ENCODE measurements at places on chromosomes 12 and 14.

- no peak for DNase-seq
Observed at GRCh38 chr14:100317912-100318808, 5.0 kb upstream of the SLC25A47 start.

DNA sequence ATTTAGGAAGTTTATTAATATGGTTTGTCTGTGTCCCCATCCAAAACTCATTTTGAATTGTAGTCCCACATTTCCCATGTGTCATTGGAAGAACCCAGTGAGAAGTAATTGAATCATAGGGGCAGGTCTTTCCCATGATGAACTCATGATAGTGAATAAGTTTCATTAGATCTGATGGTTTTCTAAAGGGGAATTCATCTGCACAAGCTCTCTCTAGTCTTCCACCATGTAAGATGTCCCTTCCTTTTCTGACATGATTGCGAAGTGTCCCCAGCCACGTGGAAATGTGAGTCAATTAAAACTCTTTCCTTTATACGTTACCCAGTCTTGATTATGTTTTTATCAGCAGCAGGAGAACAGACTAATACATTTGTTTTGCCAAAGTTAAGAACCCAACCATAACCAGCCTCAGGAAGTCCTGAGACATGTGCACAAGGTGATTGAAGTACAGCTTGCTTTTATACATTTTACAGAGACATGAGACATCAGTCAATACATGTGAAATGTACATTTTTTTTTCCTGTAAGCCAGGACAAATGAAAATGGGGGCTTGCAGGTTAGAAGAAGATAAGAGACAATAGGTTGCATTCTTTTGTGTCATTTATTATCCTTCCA, 1136.7 kb downstream of the TMEM121 start:
- DNase-seq, result no peak

DNA sequence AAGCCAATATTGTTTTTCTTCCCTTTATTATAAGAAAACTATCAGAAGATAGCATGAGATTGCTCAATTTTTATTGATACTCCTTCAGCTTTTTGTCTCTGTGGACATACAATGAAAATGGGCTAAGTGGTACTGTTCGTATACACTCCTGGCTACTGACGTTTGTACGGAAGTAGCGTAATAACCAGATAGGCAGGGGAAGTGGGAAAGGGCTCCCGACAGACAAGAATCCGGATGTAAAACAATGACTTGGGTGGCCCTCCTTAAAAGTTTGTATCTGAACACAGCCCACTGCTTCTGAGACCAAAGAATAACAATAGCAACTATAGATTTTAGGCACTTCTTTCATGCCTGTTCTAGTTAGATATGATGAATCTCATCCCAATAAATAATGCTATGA, 99.6 kb downstream of the RPS6KA5 start:
- no peak for DNase-seq

- no peak for DNase-seq
Observed at GRCh38 chr14:51479584-51480325, 172.0 kb upstream of the FRMD6 start.

- no peak for DNase-seq
Observed at GRCh38 chr12:49292729-49293055, 2.3 kb upstream of the PRPH start.

- DNase-seq, result peak; percentile 32
Observed at GRCh38 chr12:118680356-118680963, 300.9 kb upstream of the SRRM4 start.

GRCh38 chr12:11663130-11663529, 13.7 kb downstream of the ETV6 start:
- DNase-seq, result no peak

GRCh38 chr12:42104784-42105183, 39.9 kb downstream of the GXYLT1 start:
- no peak for DNase-seq

DNA sequence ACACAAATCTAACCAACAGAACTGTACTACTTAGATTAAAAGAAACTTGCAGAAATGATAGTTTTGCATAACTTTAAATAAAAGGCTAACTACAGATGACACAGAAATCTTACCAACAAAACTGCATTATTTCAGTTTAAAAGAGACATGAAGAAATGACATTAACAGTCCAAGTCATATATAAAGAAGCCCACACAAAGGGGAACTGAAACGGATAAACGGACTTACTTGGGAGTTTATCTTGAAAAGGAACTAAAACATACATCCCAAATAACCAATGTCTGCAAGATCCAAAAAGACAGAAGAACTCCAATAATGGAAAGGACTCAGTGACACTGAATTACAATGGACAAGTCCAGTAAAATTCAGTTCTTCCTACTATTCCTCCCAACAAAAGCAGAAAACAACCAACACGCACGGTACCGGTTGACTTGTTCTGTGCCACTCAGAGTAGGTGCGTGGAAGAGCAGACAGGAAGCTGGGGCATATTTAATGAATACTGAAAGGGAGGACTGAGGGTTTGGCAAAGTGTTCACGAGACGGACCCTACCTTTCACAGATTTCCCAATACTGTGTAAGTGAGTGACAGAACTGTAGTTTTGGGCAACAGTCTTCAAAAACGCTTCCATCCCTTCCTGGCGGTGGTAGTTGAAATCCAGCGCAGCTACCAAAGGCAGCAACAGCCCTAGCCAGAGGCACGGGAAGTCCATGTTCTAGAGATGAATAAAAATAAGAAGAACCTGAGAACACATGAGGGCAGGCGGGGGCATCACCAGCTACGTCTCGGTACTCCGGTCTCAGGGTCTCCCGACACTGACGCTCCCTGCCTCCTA, 627 bp downstream of the CPM start:
- DNase-seq, result peak; percentile 26

DNA sequence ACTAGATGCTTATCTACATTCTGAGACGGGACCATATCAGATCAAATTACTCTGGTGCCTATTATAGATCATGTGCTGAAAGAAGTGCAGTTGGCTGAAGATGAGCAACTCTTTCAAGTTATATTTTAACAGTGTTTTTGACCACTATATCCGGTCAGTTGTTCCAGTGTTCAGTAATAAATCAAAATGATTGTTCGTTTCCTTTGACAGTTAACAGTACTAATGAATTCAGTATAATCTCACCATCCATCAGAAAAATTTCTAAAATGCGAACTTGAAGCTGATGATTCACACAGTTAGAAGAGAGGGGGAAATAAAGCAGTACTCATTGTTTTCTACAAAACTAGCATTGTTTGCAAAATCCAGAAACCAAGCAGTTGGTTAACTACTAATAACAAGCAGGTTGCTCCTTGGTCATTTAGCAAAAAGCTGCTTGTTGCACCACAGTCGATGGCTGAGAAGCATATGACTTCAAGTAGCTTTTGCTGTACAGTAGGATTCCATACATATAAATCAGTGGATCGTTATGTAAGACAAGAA, 2.3 kb downstream of the RPS6KA5 start:
- DNase-seq, result no peak

DNA sequence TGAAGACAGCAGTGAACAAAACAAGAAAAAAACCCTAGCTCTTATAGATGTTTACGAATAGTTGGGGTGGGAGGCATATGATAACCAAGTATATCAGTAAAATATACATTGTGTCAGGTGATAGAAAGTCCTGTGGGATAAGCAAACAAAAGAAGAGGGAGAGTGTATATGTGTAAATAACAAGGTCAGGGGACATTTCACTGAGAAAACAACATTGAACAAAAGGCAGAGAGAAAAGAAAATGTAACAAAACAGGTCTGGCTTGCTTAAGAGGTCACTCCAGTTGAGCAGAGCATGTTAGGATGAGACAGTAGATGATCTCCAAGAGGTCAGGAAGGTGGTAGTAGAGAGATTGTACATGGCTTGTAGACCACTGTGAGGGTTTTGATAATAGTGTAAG, 304.1 kb downstream of the ACSS3 start:
- no peak for DNase-seq

DNA sequence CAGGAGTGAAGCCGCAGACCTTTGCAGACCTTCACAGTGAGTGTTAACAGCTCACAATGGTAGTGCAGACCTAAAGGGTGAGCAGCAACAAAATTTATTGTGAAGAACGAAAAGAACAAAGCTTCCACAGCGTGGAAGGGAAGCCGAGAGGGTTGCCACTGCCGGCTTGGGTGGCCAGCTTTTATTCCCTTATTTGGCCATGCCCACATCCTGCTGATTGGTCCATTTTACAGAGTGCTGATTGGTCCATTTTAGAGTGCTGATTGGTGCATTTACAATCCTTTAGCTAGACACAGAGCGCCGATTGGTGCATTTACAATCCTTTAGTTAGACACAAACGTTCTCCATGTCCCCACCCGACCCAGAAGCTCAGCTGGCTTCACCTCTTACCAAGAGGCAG, 35.5 kb downstream of the MAPK1IP1L start:
- no peak for DNase-seq

GRCh38 chr14:85241022-85241855, 288.7 kb upstream of the FLRT2 start:
- DNase-seq, result peak; percentile 14

- no peak for DNase-seq
Observed at GRCh38 chr14:69008421-69008884, 29.4 kb upstream of the ACTN1 start.

DNA sequence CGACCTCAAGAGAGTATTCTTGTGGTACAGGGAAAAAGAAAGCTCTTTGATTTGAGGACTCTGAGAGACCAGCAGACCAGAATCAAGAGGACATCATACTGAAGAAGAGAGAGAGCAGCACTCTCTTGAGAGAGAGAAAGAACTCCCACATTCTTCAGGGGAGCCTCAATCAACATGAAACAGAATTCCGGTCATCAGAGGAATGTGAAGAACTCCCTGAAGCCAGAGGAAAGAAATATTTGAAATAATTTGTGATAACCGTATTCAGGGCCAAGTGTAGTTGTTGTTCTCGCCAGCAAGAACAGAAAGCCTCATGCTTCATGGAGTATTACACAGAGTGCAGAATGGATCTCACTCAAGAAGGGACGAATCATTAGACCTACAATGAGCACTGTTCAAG, 363.8 kb upstream of the TMEM132C start:
- DNase-seq, result no peak

DNA sequence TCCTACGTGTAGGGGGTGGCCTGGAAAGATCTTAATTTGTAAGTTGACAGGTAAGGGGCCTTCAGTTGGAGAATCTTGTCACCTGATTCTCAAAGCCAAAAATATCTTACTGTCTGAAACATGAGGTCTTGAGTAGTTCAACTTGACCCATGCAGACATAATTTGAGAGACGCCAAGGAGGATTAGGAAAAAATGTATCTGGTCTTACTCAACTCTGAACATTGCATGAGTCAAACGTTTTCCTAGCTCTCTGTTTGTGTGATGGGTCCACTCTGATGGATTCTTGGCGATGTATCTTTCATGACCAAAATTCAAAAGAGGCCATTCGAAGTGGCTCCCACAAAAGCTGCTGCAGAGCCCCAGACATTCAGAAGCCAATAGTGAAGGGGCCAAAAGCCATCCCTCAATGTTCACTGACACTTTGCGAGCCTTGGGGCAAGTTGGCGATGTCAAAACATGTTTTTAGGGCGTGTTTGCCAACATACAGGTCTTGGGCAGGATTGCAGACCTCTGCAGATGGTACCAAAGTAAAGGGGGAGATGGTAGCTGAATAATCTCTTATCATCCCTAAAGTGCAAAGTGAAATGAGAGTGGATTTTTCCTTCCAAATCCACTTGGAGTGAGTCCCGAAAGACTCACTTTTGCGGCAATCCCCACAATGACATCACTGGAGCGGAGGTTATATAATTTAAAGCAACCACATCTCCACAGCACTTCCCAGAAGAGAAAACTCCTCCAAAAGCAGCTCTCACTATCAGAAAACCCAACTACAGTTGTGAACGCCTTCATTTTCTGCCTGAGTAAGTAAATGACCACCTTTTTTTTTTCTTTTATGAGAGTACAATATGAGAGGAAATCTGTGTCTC, at the start of gene BDKRB1:
BDKRB1 (plus strand) TSS at position 710 of the 866 bp plus-strand sequence. CDS start 7,473 bp downstream, outside the sequence.
- no peak for DNase-seq

GRCh38 chr14:93929048-93929535, 1.9 kb downstream of the FAM181A start:
- DNase-seq, result no peak

DNA sequence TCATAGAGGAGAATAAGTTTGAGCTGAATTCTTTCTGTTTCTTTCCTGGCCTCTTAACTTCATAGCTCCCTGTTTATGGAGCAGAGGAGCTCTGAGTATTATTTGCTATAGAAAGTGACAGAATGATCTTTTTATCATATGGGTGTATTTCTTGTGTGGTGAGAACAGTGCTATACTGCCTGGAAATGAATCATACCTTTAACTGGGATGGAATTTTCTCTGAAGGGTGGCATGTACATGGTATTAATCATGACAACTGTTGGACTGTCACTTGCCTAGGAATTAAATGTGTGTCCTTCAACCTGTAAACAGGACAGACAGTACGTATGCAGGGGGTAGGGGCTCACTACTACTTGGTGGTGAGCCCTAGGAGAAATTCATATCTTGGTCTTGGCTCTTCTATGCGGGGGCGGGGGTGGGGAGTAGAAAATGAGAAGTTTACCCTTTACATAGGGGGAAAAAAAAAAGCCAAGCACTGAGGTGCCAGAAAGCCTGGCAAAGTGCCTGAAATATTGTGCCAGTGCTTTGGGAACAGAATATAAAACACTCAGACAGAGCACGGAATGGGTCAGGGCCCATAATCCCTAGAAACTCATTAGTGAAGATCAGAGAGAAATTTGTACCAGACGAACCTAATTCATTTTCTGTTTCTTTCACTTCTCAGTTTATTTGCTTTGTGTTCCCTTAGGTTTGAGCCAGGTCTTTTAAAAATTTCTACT, 33.8 kb downstream of the ARMH4 start:
- no peak for DNase-seq

DNA sequence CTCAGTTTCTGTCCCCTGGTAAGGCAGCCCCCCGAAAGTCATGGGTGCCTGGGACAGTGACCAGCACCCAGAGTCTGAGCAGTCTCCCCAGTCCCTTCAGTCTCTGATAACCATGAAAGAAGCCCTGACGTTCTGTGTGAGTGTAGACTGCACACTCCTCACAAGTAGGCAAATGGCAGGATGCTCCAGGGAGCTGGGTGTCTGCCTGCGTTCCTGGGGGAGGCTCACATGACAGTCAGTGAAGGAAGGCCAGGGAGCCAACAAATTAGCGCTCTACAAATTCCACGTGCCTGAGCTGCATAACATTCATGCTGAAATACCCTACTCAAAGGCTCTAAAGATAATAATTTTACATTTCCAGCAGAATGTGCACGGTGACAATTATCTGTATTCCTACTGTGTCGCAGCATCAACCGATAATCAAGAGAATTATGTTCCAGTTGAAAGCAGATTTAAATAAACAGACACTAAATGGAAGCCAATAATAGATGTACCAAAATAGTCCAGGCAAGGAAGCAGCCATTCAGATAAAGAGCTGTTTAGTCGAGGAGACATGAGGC, 56.3 kb downstream of the ASCL1 start:
- DNase-seq, result no peak

- DNase-seq, result no peak
Observed at GRCh38 chr12:121903202-121903601, 14.6 kb downstream of the PSMD9 start.

GRCh38 chr12:47282206-47282605, 202.4 kb upstream of the AMIGO2 start:
- DNase-seq, result no peak

- DNase-seq, result no peak
Observed at GRCh38 chr12:28951935-28952334, 197.1 kb upstream of the FAR2 start.
